Ovary (tissue), 10 donors: ENCODE measurements at places on chromosomes 6 and 20. TPM values are rescaled to one million over a fixed set of nuclear protein-coding genes. Genes with fewer than 3 reads are reported as not detected.

GRCh38 chr6:19535351-19535750 lies 301.8 kb upstream of the ID4 start:
- no peak overlapping the region for H3K4me3 ChIP-seq
- no peaks in the 10 kb centered on the region for H3K27me3 ChIP-seq
- no peak for DNase-seq
- no peak overlapping the region for H3K27ac ChIP-seq
- peaks cover 2% of the 10 kb centered on the region for H3K4me1 ChIP-seq

Gene C6orf58
- not detected for total RNA-seq

- DNase-seq: no peak
- no peak overlapping the region for H3K27ac ChIP-seq
- H3K27me3 ChIP-seq: no peaks in the 10 kb centered on the region
- no peaks in the 10 kb centered on the region for H3K4me1 ChIP-seq
- no peak overlapping the region for H3K4me3 ChIP-seq
Observed at GRCh38 chr6:81194374-81194773, 558.1 kb downstream of the TENT5A start.

DNA sequence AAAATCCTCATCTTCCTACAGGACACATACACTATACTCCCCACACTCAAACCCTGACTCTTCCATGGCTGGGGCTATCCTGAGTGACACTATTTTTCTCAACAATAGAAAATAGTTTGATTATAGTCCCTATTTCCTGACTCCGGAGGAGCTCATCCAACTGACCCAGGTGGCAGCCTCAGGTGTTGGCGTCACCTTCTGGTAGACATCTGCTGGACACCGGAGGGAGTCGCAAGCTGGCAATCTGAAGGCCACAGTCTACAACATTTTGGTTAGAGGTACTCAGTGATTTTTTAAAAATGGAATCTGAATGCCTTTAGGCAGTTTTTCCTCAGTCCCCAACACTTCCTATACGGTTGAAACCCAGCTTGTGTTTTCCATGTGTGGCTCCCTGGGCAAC lies 32.2 kb upstream of the OCSTAMP start:
- H3K27me3 ChIP-seq: no peaks in the 10 kb centered on the region
- H3K4me1 ChIP-seq: no peaks in the 10 kb centered on the region
- no peaks in the 10 kb centered on the region for H3K36me3 ChIP-seq
